ENCODE measurements at places on chromosomes 7 and 10.
A peak's percentile ranks its signal among the peaks of the same experiment; 100 is the strongest.

DNA sequence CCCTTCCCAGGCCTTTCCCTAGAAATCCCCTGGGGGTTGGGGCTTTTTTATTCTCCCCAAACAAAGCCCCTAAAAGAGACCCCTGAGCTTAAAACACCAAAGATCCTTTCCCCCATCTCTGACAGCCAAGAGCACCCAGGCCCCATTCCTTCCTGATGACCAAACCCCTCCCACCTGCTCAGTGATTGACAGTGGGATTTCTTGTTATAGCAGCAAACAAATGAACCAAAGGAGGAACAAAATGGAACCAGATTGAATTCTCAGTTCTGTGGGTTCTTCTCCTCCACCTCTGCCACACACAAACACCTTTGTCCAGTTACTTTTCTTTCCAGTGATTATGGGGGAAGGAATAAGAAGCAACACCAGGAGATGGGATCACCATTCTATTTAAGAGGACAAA is 21.5 kb upstream of the CDHR3 start:
- no peaks in the 10 kb centered on the region for H3K27me3 ChIP-seq
- no peak overlapping the region for H3K4me3 ChIP-seq
- no peak overlapping the region for H3K27ac ChIP-seq
- H3K36me3 ChIP-seq = no peaks in the 10 kb centered on the region
- DNase-seq = no peak
- H3K4me1 ChIP-seq = no peaks in the 10 kb centered on the region

- no peak for DNase-seq
- no peak overlapping the region for H3K27ac ChIP-seq
- H3K36me3 ChIP-seq = peaks cover under 1% of the 10 kb centered on the region
These were observed 51.1 kb downstream of the TMEM209 start for GRCh38 chr7:130154131-130154500.

DNA sequence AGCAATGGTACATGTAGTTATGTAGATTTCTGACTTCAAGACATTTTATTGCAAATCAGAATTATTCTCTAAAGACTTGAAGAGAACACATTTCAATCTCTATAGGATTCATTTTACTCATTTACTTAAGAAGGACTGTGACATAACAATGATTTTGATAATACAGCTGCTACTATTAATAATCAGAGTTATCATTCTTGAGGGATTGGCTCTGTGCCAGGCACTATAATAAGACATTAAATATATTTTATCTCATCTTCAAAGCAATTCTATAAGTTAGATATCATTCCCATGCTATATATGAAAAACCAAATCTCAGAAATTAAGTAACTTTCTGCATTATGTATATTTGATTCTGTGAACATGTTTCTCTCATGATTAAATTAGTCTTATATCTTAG is 103.7 kb upstream of the CALCR start:
- no peak for DNase-seq
- H3K4me3 ChIP-seq = no peak overlapping the region
- no peaks in the 10 kb centered on the region for H3K27me3 ChIP-seq
- H3K4me1 ChIP-seq = no peaks in the 10 kb centered on the region

DNA sequence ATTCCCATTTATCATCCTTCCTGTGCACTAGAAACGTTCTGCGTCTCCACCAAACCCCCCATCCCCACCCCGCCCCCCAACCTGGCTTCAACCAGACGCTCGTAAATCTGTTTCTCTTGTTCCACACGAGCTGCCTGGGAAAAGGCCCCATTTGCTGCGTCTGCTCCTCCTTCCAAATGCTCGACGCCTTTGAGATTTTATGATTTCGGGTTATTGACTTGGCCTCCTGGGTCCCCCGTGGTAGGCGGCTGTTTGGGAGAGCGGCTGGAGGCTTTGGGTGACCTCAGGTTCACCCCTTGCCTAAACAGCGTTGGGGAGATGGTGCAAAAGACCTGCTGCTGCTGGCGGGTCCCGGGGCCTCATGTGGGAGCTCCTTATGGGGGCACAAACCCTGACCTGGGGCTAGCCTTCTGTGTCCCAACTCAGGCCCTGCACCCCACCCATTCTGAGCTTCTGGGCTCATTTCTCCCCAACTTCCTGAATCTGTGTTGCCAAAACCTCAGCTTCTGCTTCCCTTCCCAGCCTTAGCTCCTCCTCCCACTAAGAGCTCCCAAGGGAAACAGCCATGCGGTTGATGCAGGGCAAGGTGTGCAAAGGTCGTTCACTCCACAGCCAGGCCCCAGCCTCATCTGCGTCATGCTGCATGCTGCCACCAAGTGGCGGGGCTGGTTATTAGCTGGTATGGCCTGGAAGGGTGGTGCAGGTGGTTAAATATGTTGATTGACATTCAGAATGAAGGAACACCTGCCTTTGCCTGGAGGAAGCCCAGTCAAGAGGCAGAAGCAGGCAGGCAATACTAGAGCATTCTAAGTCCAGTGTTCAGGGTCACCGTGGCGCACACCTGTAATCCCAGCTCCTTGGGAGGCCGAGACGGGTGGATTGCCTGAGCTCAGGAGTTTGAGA is 49.1 kb upstream of the ELN start:
- no peaks in the 10 kb centered on the region for H3K36me3 ChIP-seq
- H3K4me1 ChIP-seq = peaks cover 29% of the 10 kb centered on the region
- no peaks in the 10 kb centered on the region for H3K27me3 ChIP-seq
- H3K27ac ChIP-seq = peak overlapping the region; percentile 63
- no peak overlapping the region for H3K4me3 ChIP-seq

DNA sequence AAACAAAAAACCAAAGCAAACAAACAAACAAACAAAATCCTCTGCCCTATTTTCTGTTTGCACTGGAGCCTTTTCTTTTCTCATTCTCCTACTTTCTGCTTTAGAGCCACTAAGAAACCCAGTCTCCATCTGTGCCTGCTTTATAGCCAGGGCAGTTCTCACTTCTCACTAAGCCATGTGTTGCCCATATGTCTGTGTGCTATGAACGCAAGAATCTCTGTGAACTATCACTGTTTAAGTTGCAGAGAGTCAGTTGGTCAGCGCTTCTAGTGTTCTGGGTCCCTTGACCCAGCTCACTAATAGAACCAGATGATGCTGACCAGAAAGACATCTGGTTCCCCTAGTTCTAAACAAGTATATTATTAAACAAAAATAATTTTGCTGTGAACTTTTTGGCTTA is 81.4 kb downstream of the FAM185A start:
- H3K27ac ChIP-seq = no peak overlapping the region
- H3K4me1 ChIP-seq = no peaks in the 10 kb centered on the region
- H3K4me3 ChIP-seq = no peak overlapping the region
- DNase-seq = no peak
- peaks cover 10% of the 10 kb centered on the region for H3K36me3 ChIP-seq

DNA sequence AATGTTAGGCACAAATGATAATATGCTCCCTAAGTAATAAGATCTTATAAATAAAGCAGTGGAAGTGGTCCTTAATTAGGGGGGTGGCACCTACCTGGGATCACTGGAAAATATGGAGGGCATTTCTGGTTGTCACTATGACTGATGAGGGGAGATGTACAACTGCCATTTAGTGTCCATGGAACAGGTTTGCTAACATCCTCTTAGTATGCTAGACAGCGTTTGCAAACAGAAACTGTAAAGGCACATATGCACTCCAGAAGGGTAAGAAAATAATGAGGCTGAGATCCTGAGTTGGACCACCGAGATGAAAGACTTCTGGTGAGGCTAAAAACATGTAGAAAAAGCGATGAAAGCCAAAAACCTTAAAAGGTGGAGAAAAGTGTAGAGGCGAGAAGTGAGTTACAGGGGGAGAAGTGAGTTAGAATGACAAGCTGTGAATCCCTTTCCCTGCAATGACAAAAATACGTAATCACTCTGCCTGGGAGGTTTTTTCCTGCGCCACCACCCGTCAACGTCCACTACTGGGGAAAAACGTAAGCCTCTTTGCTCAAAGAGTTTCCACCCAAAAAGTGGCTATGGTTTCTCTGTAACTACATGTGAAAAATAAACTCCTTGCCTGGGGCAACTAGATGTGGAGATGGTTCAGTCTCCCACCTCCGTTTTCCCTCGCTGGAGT is 767 bp downstream of the KRIT1 start:
- H3K4me3 ChIP-seq = peak overlapping the region; percentile 99
- H3K36me3 ChIP-seq = no peaks in the 10 kb centered on the region
- no peaks in the 10 kb centered on the region for H3K27me3 ChIP-seq
- H3K4me1 ChIP-seq = no peaks in the 10 kb centered on the region

GRCh38 chr7:81887098-81888090 is 117.5 kb upstream of the HGF start:
- no peak for DNase-seq
- no peaks in the 10 kb centered on the region for H3K27me3 ChIP-seq
- no peaks in the 10 kb centered on the region for H3K4me1 ChIP-seq
- no peak overlapping the region for H3K4me3 ChIP-seq

DNA sequence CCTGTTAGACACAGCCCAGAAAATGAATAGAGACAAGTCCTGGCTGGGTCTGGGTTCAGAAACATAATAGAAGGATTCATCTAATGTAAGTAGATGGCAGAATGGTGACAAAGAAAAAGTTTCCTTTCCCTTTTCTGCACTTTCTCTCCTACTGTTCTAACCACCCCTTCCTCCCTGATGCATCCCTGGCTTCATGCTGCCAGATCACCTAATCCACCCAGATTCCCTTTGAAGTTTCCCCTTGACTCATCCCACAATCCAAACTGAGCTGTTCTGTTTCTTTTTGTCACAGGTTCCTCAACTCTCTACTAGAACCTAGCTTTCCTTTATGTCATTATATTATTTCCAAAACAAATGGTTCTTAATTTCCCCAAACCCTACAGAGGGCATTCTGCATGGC is 1.1 kb upstream of the MACC1 start:
- no peaks in the 10 kb centered on the region for H3K4me1 ChIP-seq
- H3K27me3 ChIP-seq = no peaks in the 10 kb centered on the region
- H3K36me3 ChIP-seq = no peaks in the 10 kb centered on the region

All from tibial artery (tissue), 4 donors.